ENCODE measurements at places on chromosomes 12 and 14. TPM values are rescaled to one million over a fixed set of nuclear protein-coding genes. Genes with fewer than 3 reads are reported as not detected.

Gene PMCH
- total RNA-seq: not detected

Gene TAS2R43
- 1.3 TPM for total RNA-seq

Gene HPD
- 0.99 TPM for total RNA-seq

- DNase-seq: no peak
Measured at GRCh38 chr12:116820064-116820656, 61.1 kb downstream of the HRK start.

DNA sequence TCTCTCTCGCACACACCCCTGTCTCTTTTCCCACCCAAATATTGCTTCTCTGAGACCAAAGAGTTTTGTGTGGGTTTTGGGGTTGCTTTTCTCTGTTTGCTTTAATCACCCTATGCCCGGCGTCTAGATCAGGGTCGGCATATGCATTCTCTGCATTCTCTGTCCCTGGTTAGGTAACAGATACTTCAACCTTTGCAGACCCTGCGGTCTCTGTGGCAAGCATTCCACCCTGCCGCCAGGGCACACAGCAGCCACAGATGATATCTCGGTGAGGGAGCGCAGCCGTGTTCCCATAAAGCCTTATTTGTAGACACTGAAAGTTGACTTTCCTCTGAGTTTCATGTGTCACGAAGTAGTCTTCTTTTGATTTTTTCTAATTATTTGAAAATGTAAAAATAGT, 110.4 kb upstream of the FZD10 start:
- DNase-seq: no peak

- DNase-seq: no peak
Measured at GRCh38 chr12:128852885-128853599, at the start of gene GLT1D1. Gene GLT1D1 (plus strand): TSS chr12:128853478. CDS start chr12:128853582, 104 bp downstream.

DNA sequence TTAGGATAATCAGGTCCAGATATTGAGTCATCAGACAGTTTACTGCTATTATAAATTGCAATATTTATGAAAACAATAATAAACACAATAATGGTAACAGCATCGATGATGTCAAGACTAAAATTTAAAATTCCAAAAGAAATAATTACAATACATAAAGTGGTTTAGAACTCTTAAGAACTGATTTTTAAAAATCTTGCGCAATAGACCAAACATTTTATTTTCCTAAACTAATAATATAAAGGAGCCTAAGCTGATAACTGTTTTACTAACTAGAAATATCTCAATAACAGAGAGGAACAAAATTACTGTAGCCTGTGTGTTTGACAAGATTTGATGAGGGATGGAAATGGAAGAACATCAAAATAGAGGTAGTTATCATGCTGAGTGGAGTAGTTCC, 93.9 kb upstream of the TRHDE start:
- DNase-seq: no peak

Data from esophagus muscularis mucosa (tissue), 4 donors.